Activated CD4-positive, alpha-beta memory T cell treated with anti-CD3 and anti-CD28 coated beads, Interleukin-2, amount 10 ng/mL, durations not matched to agents 7 days and 5 days (primary cell): ENCODE measurements at places on chromosomes 6 and 20. TPM values are rescaled to one million over a fixed set of nuclear protein-coding genes. Genes with fewer than 3 reads are reported as not detected.

GRCh38 chr6:125942672-125943527 is 13.7 kb upstream of the HINT3 start:
- no peak for DNase-seq

DNA sequence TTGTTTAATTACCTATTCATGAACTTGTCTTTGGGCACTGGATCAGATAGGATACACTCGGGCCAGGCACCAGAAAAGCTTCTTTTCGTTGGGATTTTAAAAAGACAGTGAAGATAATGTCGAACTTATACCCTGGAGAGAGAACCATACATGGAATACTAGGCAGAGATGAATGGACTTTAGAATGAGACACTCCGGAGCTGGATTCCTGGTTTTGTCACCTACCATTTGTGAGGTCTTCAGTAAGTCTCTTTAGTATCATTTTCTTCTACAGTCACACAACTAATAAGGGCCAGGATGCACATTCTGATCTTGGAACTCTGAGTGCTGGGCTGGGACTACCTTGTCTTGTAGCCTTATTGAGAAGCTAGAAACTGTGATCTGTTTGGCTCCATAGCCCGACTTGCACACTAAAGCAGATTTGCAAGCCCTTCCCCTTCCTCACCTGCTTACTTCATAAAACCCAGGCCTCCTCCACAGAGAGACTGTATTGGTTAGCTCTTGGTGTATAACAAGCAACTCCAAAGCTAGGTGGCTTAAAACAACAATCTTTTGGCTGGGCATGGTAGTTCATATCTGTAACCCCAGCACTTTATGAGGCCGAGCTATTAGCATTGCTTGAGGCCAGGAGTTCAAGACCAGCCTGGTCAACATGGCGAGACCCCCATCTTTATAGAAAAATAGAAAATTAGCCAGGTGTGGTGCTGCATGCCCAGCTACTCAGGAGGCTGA is 7.4 kb upstream of the IFT52 start:
- DNase-seq, result no peak

DNA sequence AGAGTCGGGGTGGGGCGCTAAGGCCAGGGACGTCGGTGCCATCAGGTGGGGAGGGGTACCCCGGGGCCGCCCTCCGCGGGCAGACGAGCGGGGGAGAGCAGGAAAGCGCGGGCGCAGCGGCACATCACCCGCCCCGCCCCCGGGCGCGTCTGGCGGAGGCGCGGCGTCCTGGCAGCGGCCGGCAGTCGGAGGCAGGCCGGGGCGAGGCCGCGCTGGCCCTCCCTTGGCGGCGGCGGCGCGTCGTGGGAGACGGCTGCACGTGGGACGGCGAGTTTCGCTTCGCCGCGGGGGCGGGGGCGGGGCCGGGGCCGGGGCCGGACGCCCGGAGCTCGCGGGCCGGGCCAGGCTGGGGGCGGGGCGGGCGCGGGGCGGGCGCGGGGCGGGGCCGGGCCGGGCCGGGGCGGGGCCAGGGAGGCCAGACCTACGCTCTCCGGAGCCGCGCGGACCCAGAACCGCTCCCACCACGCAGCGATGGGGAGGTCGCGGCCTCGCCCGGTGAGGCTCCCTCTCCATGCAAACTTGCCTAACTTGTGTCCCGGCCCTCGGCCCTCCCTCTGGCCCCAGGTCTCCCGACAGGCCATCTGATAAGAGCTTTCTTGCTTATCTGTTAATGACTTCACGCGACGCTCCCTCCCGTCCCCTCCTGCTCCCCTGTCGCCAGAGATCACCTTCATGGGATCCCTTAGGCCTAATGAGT is 12.5 kb downstream of the ITPR3 start:
- DNase-seq, result peak; percentile 70

RAET1L gene
- total RNA-seq, result not detected
